ENCODE measurements at places on chromosomes 16 and 17.

DNA sequence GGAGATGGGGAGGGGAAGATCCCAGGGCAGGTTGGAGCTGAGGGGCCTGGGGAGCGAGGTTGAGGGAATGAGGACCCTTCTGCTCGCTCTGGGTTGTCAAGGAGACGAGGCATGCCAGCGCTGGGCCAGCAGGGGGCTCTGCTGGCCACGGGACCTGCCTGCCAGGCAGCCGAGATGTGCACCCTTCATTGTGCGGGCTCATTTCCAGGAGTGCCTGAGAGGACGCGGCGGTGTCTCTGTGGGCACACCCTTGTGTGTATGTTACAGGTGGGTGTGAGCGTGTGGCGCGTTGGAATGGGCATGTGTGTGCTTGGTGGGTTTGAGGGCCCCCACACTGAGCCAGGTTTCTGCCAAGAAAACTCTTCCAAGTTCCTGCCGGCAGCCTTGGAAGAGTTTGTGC, 15.9 kb downstream of the ARHGAP23 start:
- DNase-seq = peak; percentile 54

DNA sequence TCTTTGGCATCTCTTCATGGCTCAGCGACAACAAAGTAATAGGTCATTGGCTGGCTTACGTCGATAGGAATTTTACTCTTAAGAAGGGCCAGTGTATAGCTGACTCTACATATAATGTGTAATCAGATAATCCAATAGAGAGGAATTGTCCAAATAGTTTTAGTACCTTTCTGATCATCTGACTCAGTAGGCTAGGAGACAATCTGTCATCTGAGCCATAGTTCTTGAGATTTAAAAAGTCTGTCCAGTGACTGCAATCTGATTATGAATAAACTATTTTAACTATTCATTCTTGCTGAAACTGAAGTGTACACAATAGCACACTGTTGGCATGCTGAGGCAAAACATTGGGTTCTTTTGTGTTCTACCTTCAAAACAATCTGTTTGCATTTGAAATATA, 21.4 kb upstream of the NOL11 start:
- no peak for DNase-seq

DNA sequence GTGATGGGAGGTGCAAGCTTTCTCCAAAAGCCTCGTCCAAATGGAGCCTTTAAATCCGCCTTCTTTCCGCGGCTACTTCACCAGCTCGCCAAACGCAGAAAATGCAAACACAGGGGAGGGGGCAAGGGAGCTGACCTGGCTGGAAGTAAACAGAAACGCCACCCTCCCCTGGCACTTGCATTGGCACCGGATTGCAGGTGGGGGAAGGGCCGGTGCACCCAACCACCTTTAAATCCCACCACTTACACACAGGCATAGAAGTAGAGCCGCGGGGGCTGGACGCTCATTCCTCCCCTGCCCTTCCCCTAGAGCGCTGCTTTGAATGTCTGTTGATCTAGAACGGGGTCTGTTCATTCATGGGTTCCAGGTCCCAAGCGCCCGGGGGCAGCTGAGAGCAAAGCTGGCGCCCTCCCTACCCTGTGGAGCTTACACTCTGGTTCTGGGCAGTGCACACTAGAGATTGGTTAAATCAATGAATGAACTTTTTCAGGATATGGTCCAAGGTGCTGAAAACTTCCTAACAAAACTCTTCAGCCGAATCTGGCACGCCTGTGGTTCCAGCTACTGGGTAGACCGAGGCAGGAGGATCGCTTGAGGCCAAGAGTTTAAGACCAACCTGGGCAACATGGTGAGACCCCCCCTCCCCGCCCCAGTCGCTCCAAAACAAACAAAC, 920 bp upstream of the ZCCHC14 start:
- no peak for DNase-seq

GRCh38 chr17:78923660-78924453, 1.3 kb downstream of the TIMP2 start:
- DNase-seq = peak; percentile 67

DNA sequence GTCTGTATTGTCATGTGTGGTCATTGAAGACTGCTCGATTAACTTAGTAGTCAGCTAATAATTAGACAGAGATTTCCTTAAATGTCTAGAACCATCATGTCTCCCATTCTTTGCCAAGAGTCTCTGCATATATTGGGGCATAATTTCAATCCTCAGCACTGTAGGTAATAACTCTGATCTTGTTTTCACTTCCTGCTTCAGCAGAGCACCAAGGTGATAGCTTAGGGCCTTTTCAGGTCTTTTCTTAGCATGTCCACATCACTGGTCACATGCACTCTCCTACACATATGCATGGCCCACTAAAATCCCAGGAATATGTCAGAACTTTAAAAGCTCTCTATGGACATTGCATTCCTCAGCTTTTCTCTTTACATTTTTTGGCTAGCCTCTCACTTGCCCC, 110.3 kb upstream of the NACA2 start:
- no peak for DNase-seq

GRCh38 chr16:22235839-22236745, 30.0 kb downstream of the EEF2K start:
- DNase-seq = no peak

DNA sequence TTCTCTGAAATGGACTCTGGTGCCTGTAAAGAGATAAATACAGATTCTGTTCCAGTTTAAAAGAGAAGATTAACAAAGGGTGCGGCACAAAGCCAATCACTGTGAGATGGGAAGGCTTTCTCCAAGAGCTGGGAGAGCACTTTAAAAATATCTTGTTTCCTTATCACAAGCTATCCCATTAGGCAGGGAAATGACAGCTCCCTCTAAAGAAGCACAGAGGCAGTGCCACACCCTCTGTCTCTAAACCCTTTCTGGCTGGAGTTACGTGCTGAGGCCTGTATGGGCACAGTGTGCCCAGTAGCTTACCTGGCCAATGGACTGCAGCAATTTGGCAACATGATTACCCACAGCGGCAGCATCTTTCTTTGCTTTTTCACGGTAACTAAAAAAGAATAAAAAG, 9.0 kb upstream of the TERB1 start:
- no peak for DNase-seq

- DNase-seq = no peak
Measured at GRCh38 chr16:1261131-1261892, 5.4 kb downstream of the TPSD1 start.

DNA sequence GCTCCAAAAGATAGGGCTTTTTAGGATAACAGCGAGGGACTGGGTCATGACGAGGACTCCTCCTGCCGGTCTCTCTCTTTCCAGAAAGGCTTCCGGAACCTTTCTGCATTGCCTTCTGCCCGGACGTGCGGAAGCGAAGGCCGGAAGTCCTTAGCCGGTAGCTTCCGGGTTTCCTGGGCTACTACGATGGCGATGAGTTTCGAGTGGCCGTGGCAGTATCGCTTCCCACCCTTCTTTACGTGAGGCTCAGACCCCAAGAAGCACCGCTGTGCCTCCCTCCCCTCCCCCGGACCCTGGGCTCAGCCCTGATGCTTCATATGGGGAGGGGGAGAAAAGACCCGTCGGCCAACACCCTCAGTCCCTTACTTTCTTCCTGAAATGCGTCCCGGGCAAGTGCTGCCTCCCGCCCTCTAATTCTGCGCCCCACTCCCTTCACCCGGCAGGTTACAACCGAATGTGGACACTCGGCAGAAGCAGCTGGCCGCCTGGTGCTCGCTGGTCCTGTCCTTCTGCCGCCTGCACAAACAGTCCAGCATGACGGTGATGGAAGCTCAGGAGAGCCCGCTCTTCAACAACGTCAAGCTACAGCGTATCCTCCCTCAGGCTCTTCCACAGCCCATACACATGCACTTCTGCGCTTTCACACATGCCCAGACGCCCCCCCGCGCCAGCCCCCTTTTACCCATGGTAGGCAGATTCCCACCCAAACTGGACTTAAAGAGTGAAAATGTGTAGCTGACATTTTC, at the start of gene VPS25:
VPS25 (plus strand) TSS at position 160 of the 746 bp plus-strand sequence; CDS start at position 187, 27 bp downstream.
- DNase-seq = peak; percentile 78

- no peak for DNase-seq
Measured at GRCh38 chr17:9098242-9098825, 77.0 kb downstream of the NTN1 start.

- no peak for DNase-seq
Measured at GRCh38 chr17:35521150-35521549, 16.3 kb downstream of the SLFN12L start.

- DNase-seq = no peak
Measured at GRCh38 chr16:79806757-79807156, 206.2 kb upstream of the MAF start.

GRCh38 chr17:44204441-44204882, 4.8 kb upstream of the ATXN7L3 start:
- no peak for DNase-seq

GRCh38 chr17:75064460-75064859, 17.4 kb downstream of the KCTD2 start:
- DNase-seq = no peak

GRCh38 chr16:78179666-78180065, 80.2 kb downstream of the WWOX start:
- DNase-seq = no peak

GRCh38 chr17:40702271-40702670, 1.3 kb downstream of the KRT24 start:
- DNase-seq = no peak

DNA sequence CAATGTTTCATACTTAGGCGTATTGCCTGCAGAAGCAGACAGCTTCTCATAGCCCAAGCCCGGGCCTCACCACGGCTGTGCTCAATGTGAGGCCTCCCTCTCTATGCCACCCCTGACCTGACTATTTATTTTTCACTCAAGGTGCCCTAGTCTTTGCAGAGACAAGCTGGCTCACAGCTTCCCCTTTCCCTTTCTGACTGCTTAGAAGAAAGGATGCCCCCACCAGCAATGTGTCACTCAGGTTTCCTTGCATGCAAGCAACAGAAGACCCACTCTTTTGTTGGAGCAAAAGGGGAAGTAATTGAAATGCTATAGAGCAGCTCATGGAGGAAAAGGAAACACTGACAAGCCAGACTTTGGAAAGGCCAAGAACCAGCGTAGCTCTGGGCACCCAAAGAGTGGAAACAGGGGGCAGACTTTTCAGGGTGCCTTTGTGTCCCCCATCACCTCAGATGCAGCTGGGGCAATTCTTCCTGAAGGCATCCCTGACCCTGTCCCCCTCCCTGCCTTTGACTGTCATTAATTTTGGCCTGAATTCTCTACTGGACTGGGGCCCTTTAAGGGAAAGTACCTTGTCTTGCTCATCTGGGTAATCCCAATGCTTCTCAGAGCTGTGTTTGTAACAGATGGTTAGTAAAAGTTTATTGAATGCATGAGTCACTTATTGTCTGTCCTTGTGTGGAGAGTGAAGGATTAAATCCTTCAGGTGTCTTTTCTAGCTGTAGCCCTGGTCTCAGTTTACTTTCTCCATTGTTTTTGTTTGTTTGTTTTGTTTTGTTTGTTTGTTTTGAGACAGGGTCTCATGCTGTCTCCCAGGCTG, 17.8 kb downstream of the RGS9 start:
- DNase-seq = no peak

DNA sequence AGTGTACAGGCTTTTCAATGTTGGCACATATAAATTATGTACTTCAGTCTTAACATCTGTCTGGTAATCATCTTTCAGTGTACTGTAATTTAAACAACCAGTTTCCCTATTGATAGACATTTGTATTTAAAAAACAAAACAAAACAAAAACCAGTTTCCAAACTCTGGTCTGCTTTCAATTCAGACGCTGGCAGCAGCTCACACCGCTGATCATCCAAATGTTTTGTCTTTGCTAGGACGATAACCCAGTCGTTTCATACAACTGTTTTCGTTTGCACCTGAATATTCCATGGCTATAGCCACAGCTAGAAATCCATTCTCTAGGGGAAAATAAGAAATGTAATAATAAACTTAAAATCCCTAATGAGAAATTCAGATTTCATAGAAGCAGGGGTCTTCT, 47.8 kb downstream of the RBFOX1 start:
- DNase-seq = no peak

DNA sequence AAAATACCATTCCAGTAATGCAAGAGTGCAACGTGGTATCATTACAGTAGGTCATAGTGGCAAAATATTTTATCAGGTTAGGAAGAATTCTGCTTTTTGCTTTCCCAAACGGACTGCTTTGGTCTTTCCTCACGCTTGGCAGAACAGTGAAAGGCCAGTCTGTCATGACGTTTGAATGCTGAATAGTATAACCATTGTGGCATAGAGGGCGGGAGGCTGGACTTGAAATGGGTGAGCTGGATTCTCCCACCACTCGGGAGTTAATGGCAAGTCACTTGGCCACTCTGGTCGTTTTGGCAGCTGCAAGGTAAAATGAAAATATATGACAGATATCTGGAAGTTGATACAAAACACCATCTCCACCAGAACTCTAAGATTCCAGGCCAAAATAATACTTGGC, 391.2 kb downstream of the MAF start:
- DNase-seq = no peak

Measured in activated T-cell treated with anti-CD3 and anti-CD28 coated beads, Interleukin-2, amount 50 U/mL, for 1 hour (primary cell).